Naive thymus-derived CD8-positive, alpha-beta T cell (primary cell): ENCODE measurements at places on chromosomes 2 and 18.

- no peak for DNase-seq
Measured at GRCh38 chr2:236975766-236976165, 109.9 kb upstream of the COPS8 start.

- no peak for DNase-seq
Measured at GRCh38 chr2:119109866-119110265, 48.7 kb downstream of the C1QL2 start.

DNA sequence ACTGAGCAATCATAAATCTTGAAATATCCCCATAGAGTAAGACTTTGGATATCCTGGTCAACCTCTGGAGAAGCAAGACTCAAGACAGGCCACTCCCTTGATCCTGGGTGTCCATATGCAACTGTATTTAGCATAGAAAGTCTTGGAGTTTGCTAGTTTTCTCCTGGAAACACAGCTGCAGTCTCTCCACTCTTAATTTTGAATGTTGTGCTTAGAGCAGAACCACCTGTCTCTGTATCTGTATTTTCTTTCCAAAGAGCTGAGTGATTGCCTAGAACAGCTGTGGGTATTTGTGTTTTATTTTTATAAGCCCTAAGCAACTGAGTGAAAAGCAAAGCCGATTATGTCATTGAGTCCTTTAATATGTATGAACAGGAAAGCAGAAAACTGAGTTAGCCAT is 64.1 kb upstream of the ADAM23 start:
- DNase-seq: no peak

DNA sequence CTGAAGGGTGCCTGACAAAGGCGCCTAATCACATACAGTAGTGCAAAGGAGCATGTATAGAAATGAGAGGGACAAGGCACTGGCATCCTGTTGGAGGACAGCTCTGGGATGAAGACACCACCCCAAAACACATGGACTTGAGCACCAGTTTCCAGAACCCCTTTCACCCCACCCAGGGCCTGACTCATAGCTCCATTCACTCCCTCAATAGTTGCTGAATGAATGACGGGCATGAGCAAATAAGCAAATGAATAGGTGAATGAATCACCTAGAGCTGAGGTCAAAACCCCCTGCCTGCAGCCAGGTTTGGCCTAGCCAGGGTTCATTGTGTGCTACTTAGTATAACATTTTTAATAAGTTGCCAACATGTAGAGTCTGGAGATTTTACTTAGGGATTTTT is 66.3 kb downstream of the NRP2 start:
- DNase-seq: no peak

DNA sequence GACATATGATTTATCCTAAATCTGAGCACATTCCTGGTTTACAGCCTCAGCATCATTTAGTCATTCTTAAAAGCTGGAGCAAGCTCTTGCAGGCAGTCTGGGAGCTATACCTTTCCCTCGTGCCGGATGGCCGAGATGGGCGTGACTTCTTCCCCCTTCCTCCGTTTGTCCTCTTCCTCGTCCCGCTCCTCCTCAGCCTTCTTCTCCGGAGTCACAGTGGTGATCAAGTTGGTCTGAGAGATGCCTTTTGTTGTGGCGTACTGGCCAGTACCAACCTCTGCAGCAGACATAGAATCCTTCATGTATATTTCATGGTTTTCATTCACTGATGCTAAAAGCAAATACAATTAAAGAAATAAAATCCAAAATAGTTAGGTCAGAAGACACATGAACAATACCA is 124.1 kb upstream of the ZBTB14 start:
- DNase-seq: no peak
